ENCODE measurements at places on chromosomes 5 and 9.

DNA sequence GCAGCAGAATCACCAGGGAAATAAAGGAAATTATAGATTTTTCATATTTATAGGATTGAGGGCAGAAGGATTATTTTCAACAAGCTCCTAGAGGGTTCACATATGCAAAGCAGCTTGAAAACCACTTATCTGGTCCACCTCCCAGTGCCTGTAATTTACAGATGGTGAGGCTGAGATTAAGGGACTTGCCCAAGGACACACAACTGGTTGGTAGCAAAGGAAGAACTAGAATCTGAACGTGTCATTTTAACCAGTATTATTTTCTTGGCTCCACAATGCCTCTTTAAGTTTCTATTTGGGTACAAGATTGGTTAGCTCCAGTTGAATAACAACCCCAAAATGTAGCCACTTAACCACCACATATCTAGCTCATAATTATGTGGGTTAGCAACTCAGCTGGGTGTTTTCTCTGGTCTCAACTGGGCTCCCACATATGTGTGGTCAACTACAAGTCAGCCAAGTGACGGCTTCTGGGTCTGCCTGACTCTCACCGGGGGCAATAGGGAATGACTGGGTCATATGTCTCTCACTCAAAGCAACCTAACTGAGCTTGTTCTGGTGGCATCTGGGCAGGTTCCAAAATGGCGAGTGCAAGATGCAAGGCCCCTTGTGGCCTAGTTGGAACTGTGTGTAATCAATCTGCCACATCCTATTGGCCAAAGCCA lies 127.7 kb downstream of the ZDHHC21 start:
- DNase-seq, result no peak

GRCh38 chr5:132469380-132470009 lies 21.1 kb downstream of the IRF1 start:
- DNase-seq, result no peak

DNA sequence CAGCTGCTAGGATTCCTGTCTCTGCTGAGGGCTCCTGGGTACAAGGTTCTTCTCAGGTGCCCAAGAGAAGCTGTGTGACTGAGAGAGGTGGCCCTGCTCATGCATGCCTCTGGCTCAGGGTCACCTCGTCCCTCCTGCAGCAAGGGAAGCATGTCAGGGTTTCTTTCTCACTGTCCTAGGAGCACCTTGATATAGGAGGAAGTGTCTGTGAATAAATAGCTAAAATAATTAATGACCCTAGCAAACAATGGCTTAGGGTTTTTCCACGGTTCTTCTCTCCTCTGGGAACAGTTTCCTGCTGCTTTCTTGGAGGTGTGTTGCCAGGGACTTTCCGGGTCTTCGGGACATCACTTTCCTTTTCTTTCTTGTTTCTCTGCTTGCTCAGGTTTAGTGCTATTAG lies 87.2 kb downstream of the ARHGAP26 start:
- no peak for DNase-seq

DNA sequence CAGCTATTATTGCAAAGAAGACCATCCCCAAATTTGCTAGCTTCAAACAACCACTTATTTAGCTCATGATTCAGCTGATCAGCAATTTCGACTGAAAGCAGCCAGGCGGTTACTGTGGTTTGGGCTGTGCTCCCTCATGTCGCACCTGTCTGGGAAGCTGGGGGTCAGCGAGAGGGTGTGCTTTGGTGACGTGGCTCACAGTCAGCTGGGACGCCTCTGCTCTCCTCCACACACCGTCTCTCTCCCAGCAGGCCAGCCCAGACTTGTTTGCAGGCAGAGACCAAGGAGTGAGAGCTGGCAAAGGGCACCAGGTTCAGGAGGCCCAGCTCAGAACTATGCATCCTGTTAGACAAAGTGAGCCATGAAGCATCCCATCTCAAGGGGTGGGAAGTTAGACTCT lies 140.9 kb downstream of the SYK start:
- no peak for DNase-seq

DNA sequence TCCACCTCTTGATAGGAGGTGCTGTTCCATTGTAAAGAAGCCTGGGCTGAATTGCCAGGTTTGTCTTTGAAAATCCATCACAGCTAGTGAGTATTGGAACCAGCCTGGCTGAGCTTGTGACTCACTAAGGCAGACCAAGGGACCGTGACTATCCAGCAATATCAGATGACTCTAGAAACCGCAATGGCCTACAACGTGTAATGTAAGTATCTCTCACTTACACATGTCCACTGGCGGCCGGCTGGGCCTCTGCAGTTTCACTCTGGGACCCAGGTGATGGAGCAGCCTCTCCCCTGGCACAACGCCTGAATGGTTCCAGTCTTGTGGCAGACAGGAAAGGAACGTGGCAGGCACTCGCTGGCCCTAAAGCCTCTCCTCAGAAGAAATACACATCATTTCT lies 3.1 kb upstream of the HRH2 start:
- DNase-seq, result no peak

GRCh38 chr5:52199833-52200232 lies 587.9 kb upstream of the ITGA1 start:
- DNase-seq, result no peak

DNA sequence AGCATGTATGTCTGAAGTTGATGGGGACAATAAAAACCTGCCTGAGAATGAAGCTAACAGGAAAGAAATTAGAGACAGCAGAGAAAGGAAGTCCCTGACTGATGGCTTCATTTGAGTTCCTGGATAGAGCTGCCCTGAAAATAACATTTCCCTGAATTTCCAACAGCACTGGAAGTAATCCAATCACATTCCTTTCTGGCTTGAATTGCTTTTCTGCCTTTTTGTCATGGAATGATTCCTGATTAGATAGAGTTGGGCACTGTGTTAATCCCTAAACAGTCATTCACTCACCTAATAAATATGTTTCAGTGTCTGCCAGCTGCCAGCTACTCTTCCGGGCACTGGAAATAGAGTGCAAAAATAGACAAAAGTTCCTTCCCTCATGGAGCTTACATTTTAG lies 30.0 kb upstream of the SH3RF2 start:
- no peak for DNase-seq

DNA sequence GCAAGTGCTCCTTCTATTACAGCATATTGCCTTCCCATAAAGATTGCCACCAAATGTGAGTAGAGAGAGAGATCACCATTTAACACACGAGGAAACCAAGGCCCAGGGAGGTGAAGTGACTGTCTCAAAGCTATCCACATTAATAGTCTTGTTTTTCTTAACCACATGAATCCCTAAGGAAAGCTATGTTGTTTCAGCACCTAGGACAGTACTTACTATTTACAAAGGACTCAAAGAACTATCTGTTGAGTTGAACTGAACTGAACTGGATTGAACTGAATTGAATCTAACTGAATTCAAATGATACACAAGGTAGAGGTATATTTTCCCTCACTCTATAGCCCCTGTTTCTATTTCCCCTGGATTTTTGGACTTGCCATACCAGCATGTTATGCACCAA lies 430.4 kb downstream of the CAAP1 start:
- DNase-seq, result no peak

DNA sequence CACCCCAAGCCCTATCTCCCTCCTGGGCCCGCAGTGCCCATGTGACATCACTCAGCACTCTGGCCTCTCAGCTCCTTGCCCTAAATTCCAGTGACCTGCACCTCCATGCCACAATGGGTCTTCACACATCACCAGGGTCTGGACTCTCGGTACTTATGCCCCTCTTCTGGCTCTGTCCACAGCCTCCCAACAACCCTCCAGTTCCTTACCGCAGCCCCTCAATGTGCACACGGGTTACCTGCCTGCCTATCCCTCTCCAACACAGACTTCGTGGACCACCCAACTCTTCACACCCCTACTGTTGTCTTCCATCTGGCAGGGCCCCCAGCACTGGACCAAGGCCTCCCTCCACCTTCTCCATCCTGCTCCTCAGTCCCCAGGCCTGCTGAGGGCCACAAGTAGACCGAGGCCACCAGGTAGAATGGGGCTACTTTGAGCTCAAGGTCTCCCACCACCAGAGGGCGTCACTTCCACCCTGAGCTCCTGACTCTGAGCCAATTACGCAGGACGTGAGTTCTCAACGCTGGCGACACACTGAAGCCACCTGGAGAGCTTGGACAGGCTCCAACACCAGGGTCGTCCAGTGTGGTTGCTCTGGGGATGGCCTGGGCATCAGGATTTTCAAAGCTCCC lies 172.1 kb downstream of the GABBR2 start:
- no peak for DNase-seq

GRCh38 chr5:149576021-149576420 lies 5.3 kb upstream of the ARHGEF37 start:
- DNase-seq, result no peak

- DNase-seq, result no peak
These were observed 11.5 kb upstream of the ALDH1B1 start for GRCh38 chr9:38380872-38381534.

DNA sequence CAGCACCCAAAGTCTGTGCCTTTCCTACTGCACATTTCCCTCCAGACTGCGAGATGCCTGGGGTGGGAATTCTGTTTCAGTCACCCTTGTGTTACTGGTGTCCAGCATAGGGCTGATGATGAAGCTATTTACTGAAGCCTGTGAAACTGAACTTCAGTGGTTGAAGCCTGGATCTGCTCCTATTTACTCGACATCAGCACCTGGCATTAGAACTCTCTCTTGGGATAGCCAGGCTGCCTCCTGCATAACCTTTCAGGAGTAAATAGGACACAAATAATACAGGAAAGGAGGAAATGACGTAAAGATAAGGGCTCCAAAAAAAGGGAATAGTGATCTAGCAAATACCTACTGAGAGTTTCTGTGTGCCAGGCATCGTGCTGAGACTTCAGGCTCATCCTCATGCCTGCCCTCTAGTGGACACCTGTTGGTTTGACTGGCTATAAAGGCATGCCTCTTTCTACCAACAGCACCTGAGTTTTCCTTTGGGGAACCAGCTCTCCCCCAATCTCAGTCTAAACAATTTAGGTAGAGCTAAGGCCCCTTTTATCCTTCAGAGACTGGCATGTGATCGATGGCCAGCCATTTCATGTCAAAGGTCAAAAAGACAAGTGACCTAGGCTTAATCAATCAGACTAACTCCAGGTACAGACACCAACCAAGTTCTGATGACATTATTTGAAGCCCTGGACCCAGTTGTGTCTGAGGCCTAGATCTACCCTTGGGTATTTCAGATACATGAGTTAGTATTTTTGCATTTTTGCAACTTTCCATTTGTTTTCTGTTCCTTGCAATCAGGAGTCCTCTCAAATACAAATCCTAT lies 192.1 kb upstream of the TRIM32 start:
- no peak for DNase-seq

- DNase-seq, result no peak
These were observed at the start of gene VLDLR for GRCh38 chr9:2621722-2622460. Gene VLDLR, plus strand, starts transcription at chr9:2621787. Its CDS starts 403 bp downstream, at chr9:2622190.

GRCh38 chr9:36132086-36132485 lies 4.4 kb upstream of the GLIPR2 start:
- no peak for DNase-seq

DNA sequence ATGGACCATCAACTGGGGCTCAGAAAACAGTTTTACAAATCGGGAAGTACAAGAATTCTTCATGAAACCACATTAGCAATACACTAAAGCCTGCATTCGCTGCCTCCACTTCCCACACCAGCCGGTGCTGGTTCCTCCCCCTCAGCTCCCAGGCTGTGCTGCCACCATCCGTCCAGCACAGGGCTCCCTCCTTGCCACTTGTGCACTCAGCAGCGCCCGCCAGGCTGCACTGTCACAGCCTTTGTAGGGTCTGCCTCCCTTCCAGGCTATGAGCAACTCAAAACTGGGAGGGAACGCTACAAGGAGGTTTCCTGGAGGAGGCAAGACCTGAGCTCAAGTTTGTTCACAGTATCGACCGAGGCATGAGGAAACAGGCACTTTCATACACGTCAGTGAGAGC lies 7.7 kb downstream of the MAPK9 start:
- DNase-seq, result no peak

DNA sequence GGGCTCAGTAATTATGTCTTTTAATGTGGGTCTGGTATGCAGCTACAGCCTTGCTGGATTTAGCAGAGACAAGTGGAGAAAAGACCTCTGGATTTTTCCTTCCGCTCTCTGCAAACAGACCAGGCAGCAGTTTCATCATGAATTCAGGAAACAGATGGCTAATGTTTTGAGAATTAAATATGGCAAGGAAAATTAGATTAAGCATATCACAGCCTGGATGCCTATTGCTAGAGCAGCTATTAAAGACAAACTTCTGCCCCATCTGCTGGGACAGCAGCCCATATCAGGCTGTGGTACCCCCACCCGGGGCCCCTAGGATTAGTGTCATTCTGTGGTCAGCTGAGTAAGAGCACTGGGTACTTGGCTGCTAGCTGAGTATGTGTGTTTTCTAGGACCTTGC lies 6.2 kb downstream of the SKP2 start:
- no peak for DNase-seq

DNA sequence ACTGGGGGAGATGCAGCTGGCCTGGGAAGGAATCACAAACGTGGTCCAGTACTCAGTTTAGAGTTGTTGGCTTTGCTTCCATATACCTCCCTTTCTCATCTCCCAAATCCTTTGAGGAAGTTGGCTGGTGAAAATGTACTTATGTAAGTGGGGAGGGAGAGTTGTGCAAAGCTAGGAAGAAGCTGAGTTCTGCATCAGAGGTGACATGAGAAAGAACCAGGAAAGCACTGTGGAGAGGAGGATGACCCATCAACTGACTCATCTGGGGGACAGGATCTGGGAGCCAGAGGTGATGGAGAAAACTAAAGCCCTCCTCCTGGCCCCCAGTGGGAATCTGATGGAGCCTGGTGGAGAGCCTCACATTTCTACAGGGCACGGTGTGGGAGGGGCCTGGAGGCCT lies 16.2 kb downstream of the KCNMB1 start:
- DNase-seq, result no peak

DNA sequence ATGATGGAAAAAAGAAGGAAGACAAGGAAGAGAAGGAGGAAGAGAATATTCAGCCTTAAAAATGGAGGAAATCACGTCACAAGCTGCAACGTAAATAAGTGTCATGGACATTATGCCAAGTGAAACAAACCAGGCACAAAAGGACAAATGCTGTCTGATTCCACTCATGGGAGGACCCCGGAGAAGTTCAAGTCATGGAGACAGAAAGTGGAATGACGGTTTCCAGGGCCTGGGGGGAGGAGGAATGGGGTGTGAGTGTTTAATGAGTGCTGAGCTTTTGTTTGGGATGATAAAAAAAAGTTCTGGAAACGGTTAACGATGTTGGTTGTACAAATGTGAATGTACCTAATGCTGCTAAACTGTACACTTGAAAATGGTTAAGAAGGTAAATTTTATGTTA lies 439.5 kb downstream of the GADD45G start:
- no peak for DNase-seq

GRCh38 chr5:107876906-107877305 lies 206.2 kb upstream of the EFNA5 start:
- no peak for DNase-seq

DNA sequence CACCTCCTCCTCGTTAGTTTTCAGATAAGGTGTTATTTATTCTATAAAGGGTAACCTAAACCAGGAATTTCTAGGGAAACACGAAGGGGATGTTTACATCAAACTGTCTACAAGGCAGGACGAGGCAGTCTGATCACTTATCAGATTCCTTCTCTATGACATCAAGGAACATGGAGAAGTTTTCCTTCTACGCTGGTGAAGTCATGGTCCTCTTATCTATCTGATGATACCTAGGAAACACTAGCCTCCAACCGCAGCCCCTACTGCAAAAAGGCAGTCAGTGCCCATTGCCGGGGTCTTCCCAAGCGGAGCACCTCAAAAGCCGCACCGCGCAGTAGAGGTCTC lies 1.5 kb downstream of the MPDZ start:
- DNase-seq, result no peak

GRCh38 chr5:68529581-68529980 lies 314.0 kb downstream of the PIK3R1 start:
- DNase-seq, result no peak

GRCh38 chr9:112445196-112445595 lies 41.4 kb upstream of the KIAA1958 start:
- no peak for DNase-seq

Data from central memory CD8-positive, alpha-beta T cell (primary cell).